ENCODE measurements at places on chromosomes 13 and 19. TPM values are rescaled to one million over a fixed set of nuclear protein-coding genes. Genes with fewer than 3 reads are reported as not detected.

DNA sequence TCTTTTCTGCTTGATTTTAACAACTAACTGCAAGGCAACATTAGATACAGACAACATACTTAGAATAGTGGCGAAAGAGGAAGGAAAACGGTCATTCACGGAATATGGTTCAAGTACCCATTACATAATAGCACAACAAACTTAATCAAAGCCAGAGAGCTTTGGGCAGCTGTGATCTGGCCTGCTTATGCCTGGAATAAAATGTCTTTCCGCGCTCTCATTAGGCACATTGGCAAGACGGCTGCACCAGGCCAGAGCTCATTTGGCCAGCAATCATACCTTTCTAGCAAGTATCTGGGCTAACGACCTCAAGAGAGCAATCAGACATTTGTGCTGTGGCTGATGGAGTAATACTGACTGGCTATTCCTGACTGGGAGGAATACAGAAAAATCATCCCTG is 112.8 kb downstream of the NALCN start:
- DNase-seq: no peak

GRCh38 chr19:37470216-37470615 is 1.1 kb downstream of the ZNF570 start:
- DNase-seq: no peak

DNA sequence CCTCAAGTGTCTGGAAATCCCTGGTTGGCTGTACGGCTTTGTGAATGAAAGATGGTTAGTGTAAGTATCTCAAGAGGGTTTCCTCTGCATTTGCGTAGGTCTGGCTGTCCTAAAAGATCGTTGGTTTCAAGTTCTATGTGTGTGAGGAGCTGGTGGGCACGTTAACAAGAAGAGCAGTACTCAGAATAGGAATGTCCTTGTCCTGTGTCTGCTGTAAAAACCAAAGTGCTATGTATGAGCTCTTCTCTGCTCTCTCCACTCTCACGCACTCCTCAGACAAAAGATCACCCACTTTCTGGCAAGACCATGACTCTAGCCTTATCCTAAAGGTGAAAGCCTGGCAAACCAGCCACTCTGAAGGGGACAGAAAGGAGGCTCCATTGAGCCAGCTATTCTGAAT is 39.1 kb downstream of the USP12 start:
- no peak for DNase-seq

AMER2 gene
- not detected for total RNA-seq

GRCh38 chr19:29793116-29793727 is 18.6 kb upstream of the CCNE1 start:
- no peak for DNase-seq

CLEC4M gene
- total RNA-seq: not detected

GRK1 gene
- total RNA-seq: not detected

- DNase-seq: no peak
These were observed 752 bp upstream of the HAS1 start for GRCh38 chr19:51724543-51724942.

DNA sequence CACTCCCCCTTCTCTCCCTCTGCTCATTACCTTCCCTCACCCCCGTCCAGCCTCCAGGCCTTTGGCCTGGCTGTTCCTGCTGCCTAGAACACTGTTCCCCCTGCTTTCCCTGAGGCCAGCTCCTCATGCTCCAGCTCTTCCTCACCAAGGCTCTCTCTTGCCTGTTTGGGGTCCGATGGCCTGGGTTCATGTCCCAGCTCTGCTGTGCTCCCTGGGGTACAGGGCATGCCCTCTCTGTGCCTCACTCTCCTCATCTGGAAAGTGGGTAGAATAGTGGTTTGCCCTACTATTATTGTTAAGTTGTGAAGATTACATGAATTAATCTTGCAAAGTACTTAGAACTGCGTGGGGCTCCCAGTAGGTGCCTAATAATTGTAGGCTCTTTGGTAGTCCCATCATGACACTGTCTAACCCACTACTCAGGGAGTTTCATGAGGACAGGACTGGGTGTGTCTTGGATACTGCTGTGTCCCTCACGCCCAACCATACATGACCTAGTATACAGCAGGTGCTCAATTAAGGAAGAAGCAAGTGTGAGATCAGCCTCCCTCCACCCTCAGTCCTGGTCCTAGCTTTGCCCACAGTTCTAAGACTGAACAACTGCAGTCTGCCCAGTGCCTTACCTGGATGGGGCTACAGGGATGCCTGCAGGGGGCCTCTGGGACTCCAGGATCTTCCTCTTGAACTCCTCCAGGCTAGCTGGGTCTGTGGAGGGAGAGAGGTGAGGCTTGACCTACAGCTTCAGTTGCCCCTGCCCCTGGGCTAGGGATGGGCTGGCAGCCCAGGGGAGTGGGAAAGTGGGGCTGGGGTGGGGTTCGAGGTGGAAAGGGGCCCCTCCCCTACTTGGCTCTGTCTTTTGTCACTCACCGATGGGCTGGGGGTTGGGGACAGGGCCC is 17.0 kb downstream of the PLVAP start:
- DNase-seq: no peak

DNA sequence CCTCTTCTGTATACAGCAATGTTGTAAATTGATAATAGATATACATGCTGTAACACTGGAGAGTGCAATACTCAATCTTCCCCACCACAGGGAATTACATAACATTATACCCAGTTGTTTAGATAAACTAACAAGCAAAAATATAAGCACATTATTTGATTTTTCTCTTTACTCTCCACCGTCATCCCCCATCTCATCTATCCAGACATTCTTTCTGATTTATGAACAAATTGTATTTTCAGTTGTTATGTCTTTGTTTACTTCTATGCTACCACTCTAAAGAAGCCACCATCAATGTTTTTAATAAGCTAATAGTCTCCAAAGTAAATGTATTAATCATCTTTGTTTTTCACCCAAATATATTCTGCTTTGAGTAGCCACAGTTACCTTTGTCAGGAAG is 490.7 kb upstream of the GPC6 start:
- no peak for DNase-seq

DNA sequence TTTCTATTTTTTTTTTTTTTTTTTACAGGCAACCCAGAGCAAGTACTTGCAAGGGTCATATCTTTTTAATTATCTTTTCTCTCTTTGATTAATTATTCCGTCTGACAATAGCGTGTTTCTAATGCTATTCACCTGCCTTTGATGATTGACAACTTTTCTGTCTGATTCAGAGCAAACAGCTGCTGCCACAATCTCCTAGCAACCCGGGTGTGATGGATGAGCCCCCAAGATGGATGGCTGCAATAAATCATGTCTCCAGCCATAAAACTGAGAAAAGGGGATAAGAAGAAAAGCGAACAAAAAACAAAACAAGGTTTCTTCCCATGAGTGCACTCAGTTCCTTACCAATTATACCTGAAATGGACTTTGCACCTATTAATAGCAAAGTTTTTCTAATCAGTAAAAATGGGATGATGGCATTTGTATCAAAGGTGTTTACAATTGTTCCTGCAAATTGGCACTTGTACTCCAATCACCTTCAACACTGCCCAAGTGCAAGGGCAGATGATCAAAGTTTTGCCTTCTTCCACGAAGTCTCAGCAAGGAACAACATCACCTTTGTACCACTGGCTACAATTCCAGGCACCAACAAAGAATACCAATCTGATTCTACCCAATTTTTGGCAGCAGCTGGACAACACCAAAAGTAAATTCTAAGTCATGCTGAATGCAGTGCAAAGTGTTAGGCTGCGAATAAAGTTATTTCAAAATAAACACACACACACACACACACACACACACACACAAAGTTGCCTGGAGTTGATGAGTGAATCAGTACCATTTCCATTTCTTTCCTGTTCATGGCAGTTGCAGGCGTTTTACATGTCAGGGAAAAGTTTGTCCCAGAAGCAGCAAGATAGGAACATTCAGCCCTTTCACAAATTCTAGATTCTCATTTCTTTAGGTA is 12.0 kb downstream of the TSHZ3 start:
- no peak for DNase-seq

DNA sequence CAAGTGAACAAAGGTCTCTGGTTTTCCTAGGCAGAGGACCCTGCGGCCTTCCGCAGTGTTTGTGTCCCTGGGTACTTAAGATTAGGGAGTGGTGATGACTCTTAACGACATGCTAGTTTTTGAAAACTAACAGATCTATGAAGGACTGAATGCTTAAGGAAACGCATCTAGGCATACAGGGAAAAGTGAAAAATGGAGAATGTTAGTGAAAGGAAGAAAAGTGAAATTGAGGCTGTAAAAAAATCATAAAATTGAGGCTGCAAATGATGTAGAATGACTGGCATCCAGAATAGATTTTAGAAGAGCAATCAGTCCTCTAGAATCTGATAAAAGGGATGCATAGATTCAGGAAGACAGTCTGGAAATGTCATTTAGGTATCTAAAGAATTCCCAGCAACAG is 3.5 kb downstream of the ZNF260 start:
- DNase-seq: no peak

DNA sequence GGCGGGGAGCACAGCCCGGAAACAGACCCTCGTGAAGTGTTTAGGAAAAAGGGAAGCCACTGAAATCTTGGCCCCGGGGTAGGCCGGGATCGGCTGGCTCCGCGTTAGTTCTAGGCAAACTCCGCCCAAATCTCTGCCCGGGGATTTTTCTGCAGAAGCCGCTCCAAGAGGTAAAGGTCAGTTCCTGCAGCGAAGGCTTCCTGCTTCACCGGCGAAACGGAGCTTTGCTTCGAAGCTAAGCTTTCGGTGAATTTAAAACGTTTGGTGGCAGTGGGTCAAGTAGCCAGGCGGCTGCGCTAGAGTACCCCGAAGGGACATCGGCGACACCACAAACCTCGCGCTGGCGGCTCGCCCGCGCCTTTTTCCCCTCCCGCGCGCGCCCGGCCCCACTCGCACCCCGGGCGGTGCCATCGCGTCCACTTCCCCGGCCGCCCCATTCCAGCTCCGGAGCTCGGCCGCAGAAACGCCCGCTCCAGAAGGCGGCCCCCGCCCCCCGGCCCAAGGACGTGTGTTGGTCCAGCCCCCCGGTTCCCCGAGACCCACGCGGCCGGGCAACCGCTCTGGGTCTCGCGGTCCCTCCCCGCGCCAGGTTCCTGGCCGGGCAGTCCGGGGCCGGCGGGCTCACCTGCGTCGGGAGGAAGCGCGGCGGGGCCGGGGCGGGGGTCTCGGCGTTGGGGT is 441 bp downstream of the GJB2 start:
- peak; percentile 56 for DNase-seq

DNA sequence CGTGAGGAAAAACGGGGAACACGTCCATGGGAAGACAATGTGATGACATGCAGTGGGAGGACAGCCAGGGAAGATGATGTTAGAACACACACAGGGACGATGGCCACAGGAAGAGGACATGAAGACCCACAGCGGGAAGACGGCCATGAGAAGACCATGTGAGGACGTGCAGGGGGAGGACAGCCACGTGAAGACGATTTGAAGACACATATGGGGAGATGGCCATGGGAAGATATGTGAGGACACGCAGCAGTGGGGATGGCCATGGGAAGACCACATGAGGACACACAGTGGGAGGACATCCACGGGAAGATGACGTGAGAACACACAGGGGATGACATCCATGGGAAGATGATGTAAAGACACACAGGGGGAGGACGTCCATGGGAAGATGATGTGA is 83.8 kb downstream of the UQCRFS1 start:
- DNase-seq: no peak

DNA sequence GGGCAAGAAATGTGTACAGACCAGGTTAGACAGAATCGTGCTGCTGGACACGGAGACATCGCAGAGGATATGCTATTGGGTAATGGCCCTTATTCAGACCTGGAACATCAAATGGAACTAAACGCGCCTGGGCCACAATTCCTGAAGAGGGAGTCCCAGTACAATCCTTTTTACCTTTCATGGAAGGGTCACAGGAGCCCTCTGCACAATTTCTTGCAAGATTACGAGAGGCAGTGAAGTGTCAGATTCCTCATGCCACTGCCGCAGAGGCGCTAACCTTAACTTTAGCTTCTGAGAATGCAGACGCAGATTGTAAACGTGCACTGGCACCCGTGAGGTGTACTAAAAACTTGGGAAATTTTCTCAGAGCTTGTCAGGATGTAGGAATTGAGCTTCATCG is 18.1 kb downstream of the CLEC4M start:
- DNase-seq: no peak

DNA sequence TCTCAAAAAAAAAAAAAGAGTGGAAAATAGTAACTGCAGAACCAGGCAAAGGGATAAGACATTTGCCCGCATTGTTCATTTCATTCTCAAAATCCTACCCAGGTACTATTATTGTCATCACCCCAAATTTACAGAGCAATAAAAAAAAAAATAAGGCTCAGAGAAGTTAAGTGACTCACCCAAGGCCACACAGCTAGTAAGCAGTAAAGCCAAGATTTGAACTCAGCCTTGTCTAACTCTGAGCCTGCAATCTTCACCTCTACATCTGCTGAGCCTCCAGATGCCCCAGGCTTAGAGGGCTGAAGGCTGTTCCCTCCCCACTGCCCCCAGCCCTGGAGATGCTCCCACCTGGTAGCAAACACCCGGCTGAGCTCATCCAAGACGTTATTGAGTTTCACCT is 61.0 kb downstream of the UNC13A start:
- no peak for DNase-seq

DNA sequence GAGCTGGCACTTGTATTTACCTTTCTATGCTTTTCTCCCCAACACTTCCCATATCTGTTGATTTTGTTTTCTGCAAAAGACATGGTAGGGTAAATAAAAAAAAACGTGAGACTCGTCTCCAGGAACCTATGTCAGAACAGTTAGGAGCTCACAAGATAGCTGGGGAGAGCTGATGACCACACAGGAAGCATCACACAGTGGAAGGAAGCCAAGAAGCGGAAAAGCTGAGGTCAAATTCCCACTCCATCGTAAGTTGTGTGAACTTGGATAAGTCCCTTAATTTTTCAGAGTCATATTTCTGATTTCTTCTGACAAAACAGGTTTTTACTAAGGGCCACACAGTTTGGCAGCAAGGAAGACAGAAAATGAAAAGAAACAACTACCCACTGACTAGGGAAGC is 199.6 kb downstream of the KLF5 start:
- DNase-seq: no peak

CBARP gene
- 5.8 TPM for total RNA-seq

GRCh38 chr13:101941095-101941783 is 460.6 kb downstream of the FGF14 start:
- DNase-seq: no peak

GRCh38 chr19:37718304-37718703 is 1.3 kb downstream of the ZNF607 start:
- peak; percentile 2 for DNase-seq

DNA sequence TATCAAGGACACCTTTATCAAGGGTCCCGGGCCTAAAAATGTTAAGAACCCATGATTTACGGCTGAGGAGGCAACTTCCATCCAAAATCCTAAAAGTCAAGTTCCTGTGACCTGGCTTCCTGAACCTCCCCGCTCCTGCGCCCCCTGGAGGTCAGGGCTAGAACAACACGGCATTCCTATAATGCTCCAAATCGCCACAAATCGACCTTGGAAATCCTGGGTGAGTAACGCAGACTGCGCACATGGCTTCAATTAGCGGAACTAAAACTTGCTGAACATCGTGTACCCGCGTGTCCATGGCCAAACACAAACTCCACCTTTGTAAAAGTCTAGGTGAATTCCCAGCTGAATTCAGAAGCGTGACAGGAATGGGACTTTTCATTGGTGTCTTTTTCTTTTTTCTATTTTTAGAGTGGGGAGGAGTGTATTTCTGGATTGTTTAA is 4.3 kb upstream of the C5AR1 start:
- peak; percentile 67 for DNase-seq

- DNase-seq: no peak
These were observed 1.4 kb upstream of the KHSRP start for GRCh38 chr19:6425732-6426620.

GRCh38 chr13:93361703-93362102 is 135.1 kb downstream of the GPC6 start:
- DNase-seq: no peak

ZNF665 gene
- 4.5 TPM for total RNA-seq

All from mammary epithelial cell (primary cell).